ENCODE measurements at places on chromosomes 7 and 10.

DNA sequence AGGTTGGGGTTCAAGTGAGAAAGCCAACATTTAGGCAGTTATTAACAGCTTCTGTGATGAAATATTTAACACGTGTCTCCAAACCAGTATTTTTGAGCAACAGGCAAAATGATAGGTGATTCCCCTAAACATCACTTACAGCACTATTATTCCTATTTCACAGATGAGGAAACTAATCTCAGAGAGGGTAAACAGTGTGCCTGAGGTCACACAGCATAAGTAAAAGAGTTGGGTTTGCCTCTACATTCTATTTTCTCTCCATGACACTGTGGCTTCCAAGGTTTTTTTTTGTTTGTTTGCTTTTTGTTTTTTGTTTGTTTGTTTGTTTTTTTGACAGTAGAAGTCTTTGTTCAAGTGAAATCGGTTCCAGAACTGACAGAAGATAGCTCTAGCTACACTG is 43.2 kb upstream of the PDCD4 start:
- no peak for DNase-seq

DNA sequence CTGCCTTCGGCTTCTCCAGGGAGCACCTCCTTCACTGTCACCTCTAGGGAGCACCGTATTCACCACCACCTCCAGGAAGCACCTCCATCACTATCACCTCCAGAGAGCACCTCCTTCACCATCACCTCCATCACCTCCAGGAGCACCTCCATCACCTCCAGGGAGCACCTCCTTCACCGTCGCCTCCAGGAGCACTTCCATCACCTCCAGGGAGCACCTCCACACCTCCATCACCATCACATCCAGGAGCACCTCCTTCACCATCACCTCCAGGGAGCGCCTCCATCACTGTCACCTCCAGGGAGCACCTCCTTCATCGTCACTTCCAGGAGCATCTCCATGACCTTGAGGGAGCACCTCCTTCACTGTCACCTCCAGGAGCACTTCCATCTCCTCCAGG is 102.3 kb downstream of the DNAJB6 start:
- no peak for DNase-seq

- no peak for DNase-seq
Measured at GRCh38 chr10:633279-634245, 55.9 kb downstream of the DIP2C start.

- no peak for DNase-seq
Measured at GRCh38 chr7:84277628-84278224, 83.1 kb upstream of the SEMA3A start.

- DNase-seq, result no peak
Measured at GRCh38 chr7:38775506-38776175, 133.3 kb downstream of the VPS41 start.

All from activated CD4-positive, CD25-positive, alpha-beta regulatory T cell (primary cell).